ENCODE measurements at places on chromosomes 2 and 18. TPM values are rescaled to one million over a fixed set of nuclear protein-coding genes. Genes with fewer than 3 reads are reported as not detected.
A peak's percentile ranks its signal among the peaks of the same experiment; 100 is the strongest.

DNA sequence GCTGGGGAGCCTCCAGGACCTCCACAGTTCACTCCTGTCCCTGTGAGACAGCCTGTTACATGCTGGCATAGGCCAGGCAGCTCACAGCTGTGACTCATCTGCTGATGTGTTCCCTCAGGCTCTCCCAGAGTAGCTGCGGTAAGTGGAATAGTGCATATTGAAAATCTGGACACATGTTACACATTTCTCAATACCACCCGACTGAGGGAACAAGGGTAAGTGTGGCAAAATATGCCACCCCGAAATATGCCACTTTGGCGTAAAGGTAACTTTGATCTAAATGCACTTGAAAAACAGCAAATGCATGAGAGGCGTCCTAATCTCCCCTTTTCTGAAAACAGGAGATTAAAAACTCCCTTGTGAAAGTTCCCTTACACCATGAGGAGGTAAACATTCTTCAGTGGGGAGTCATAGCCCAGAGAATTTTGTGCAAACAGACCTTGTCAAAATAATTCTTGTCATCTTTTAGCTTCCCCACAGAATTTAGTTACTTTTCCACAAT lies 557.9 kb downstream of the CCDC85A start:
- no peaks in the 10 kb centered on the region for H3K27me3 ChIP-seq
- DNase-seq = peak; percentile 97
- peak overlapping the region; percentile 91 for H3K27ac ChIP-seq
- H3K4me3 ChIP-seq = peak overlapping the region; percentile 45
- no peaks in the 10 kb centered on the region for H3K36me3 ChIP-seq

DHRS9 gene
- total RNA-seq = not detected

DNA sequence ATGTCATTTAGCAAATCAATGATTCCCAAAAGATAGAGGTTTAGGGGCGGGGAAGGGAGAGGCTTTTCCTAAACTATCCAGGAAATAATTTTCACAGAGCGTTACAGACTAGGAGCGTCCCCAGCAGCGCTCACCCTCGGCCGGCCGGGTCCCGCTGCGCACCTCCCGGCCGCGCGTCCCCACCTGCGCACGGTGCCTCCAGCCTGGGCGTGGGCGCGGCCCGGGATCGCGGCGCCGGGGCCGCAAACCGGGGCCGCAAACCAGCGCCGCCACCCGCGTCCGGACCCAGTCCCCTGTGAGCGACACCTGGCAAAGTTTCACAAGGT lies 684 bp upstream of the ZCCHC2 start:
- no peak overlapping the region for H3K27ac ChIP-seq
- DNase-seq = no peak
- H3K4me3 ChIP-seq = peak overlapping the region; percentile 66
- H3K27me3 ChIP-seq = peaks cover 2% of the 10 kb centered on the region

KCNG3 gene
- total RNA-seq = 0.14 TPM

GRCh38 chr2:172792711-172793110 lies 57.1 kb downstream of the RAPGEF4 start:
- no peak overlapping the region for H3K4me3 ChIP-seq
- no peaks in the 10 kb centered on the region for H3K27me3 ChIP-seq
- H3K36me3 ChIP-seq = no peaks in the 10 kb centered on the region
- DNase-seq = peak; percentile 71
- no peaks in the 10 kb centered on the region for H3K4me1 ChIP-seq

DNA sequence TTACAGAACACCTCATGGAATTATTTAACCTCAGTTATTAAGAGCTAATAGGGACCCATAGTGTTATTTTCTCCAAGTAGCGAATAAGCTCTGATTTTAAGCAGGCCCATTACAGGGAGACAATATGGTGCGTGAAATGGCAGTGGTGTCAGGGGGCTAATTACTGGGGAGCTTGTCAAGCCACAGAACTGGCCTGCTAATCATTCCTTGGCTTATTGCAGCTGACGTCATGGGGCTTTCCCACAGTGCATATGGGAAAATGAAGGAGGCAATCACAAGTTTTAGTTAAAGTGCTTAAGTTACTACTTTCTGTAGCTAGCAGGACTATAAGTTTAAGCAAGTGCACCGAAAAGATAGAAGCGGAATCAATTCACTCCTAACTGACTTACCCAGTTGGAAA lies 262.5 kb downstream of the TGIF1 start:
- no peaks in the 10 kb centered on the region for H3K4me1 ChIP-seq
- no peaks in the 10 kb centered on the region for H3K36me3 ChIP-seq
- DNase-seq = no peak
- peaks cover 6% of the 10 kb centered on the region for H3K27me3 ChIP-seq

- H3K36me3 ChIP-seq = no peaks in the 10 kb centered on the region
- no peak overlapping the region for H3K4me3 ChIP-seq
- H3K27me3 ChIP-seq = no peaks in the 10 kb centered on the region
- no peak overlapping the region for H3K27ac ChIP-seq
- DNase-seq = no peak
- H3K4me1 ChIP-seq = no peaks in the 10 kb centered on the region
Observed at GRCh38 chr2:61597300-61598289, 59.4 kb upstream of the XPO1 start.

GRCh38 chr2:101311696-101312017 lies 3.2 kb upstream of the RNF149 start:
- H3K4me3 ChIP-seq = no peak overlapping the region
- H3K4me1 ChIP-seq = peaks cover 5% of the 10 kb centered on the region
- DNase-seq = no peak
- no peaks in the 10 kb centered on the region for H3K36me3 ChIP-seq
- no peaks in the 10 kb centered on the region for H3K27me3 ChIP-seq
- H3K27ac ChIP-seq = no peak overlapping the region

DNA sequence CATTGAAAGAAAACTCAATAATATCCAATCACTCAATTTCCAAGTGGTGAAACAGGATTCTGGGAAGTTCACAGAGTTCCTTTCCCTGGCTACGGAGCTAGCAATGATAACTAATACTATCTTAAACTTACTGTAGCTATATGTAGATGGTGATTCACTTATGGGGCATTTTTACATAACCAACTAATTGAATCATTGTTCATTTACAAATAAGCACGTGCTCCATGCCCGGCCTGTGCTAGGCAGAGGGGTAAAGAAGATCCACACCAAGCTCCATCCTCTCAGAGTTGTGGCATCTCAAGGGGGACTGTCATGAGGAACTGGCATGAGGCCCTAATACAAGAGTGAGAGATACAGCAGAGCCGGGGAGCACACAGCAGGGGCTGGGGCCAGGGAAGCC lies 176.3 kb downstream of the ANKRD30B start:
- H3K4me3 ChIP-seq = no peak overlapping the region
- H3K27ac ChIP-seq = no peak overlapping the region
- DNase-seq = no peak
- no peaks in the 10 kb centered on the region for H3K36me3 ChIP-seq
- no peaks in the 10 kb centered on the region for H3K27me3 ChIP-seq

GRCh38 chr2:111669928-111670695 lies 213.9 kb downstream of the ANAPC1 start:
- no peaks in the 10 kb centered on the region for H3K27me3 ChIP-seq
- no peak overlapping the region for H3K4me3 ChIP-seq
- H3K36me3 ChIP-seq = no peaks in the 10 kb centered on the region
- no peak overlapping the region for H3K27ac ChIP-seq
- DNase-seq = no peak
- no peaks in the 10 kb centered on the region for H3K4me1 ChIP-seq

STAT4 gene
- total RNA-seq = 1.6 TPM

- H3K4me3 ChIP-seq = no peak overlapping the region
- no peaks in the 10 kb centered on the region for H3K27me3 ChIP-seq
- no peak overlapping the region for H3K27ac ChIP-seq
- no peaks in the 10 kb centered on the region for H3K4me1 ChIP-seq
Observed at GRCh38 chr2:3631851-3632659, 25.9 kb upstream of the ALLC start.

GRCh38 chr2:39523308-39524044 lies 86.4 kb upstream of the MAP4K3 start:
- H3K36me3 ChIP-seq = no peaks in the 10 kb centered on the region
- H3K27ac ChIP-seq = peak overlapping the region; percentile 84
- H3K4me3 ChIP-seq = peak overlapping the region; percentile 14
- DNase-seq = peak; percentile 97
- no peaks in the 10 kb centered on the region for H3K27me3 ChIP-seq

- peaks cover 4% of the 10 kb centered on the region for H3K4me1 ChIP-seq
- peaks cover 88% of the 10 kb centered on the region for H3K27me3 ChIP-seq
- H3K36me3 ChIP-seq = no peaks in the 10 kb centered on the region
- DNase-seq = no peak
Observed at GRCh38 chr2:70886541-70886987, 49.1 kb upstream of the ATP6V1B1 start.

DNA sequence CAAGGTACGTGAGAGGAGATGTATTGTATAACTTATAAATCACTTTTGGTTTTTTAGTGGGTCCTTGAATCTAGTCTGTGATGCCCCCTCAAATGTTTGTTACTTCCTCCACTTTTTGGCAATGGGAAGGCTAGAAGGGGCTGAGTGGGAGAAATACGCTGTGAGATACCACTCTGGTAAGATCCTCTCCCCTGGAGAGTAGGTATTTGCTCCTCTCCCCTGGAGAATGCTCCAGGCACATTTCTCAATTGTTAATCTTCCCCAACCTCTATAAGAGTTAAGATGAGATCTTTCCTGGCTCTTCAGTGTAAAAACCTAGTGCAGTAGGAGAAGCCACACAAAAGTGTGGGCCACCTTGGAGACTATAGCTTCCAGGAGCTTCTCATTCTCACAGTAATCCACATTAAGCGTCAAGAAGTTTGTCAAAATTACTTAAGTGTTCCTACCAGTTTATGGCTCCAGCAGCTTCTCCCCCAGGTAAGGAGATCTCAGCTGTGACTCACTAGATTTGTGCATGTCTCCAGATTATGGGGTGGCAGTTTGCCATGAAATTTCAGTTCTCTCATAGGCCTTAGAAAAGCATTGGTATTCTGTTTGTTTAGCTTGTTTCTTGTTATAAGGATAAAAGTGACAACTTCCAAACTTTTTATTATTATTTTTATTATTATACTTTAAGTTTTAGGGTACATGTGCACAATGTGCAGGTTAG lies 182.6 kb downstream of the FSIP2 start:
- no peak for DNase-seq
- no peak overlapping the region for H3K27ac ChIP-seq
- no peak overlapping the region for H3K4me3 ChIP-seq
- H3K4me1 ChIP-seq = no peaks in the 10 kb centered on the region
- no peaks in the 10 kb centered on the region for H3K27me3 ChIP-seq
- H3K36me3 ChIP-seq = no peaks in the 10 kb centered on the region
